ENCODE measurements at places on chromosomes 3 and 15.

DNA sequence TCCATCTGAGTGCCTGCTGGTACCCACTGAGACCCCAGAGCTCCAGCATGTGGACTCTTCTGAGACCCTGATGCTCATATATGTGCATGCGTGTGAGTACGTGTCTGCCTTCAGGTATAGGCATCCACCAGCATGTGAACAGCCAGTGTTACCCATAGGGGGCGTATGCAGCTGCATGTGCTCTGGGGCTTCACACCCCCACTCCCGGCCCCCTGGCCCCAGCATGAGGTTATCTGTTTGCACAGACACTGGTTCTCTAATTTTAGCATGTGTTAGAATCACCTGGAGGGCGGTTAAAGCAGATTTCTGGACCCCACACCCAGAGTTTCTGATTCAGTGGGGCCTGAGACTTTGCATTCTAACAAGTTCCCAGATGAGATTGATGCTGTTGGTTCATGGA lies 824 bp upstream of the CILP start:
- DNase-seq, result no peak

GRCh38 chr3:186327912-186328487 lies 34.0 kb downstream of the DGKG start:
- no peak for DNase-seq

DNA sequence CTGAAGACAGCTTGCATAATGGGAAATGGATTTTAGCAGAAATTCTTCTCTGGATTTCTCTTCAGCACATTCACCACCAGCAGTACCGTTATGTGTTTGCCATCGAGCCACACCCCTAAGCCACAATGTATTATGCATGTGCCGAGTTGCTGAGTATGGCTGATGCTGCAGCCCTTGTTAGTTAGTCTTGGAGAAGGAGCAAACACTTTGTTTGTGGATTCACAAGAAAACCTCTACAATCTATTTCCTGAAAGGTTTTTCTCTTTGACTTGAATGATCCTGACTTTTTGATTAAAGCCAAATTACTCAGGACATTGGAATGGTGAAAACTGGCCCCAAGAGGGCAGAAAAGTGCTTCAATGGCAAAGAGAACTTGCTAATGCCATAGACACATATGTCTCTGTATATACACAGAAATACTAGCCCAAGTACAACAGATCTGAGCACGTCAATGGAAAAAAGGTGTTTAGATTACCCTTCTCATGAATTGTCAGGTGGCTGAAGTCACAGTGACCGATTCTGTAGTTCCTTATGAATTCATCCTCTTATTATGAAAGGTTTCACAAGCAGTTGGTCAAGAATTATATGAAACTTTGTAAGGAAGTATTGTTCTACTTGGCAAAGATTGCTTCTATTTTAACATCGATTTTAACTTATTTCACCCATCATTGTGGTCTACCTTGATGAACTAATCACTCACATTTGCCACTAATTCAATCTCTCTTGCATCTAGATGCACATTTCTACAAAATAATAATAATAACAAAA lies 103.0 kb downstream of the P3H2 start:
- no peak for DNase-seq

- no peak for DNase-seq
Observed at GRCh38 chr3:104878395-104878794, 488.3 kb upstream of the ALCAM start.

Data from retina (tissue), 1 donor.